ENCODE measurements at places on chromosomes 12 and 14. TPM values are rescaled to one million over a fixed set of nuclear protein-coding genes. Genes with fewer than 3 reads are reported as not detected.

Gene KMT2D
- total RNA-seq = 101 TPM

Gene FGF23
- total RNA-seq = not detected

Gene GABARAPL1
- total RNA-seq = 1.5 TPM

Gene SERPINA10
- total RNA-seq = not detected
